ENCODE measurements at places on chromosomes 5 and 9. TPM values are rescaled to one million over a fixed set of nuclear protein-coding genes. Genes with fewer than 3 reads are reported as not detected.

GRCh38 chr9:129204840-129205239 lies 26.8 kb upstream of the IER5L start:
- H3K27me3 ChIP-seq, result no peaks in the 10 kb centered on the region
- no peaks in the 10 kb centered on the region for H3K36me3 ChIP-seq
- no peak for DNase-seq
- H3K4me1 ChIP-seq, result peaks cover 17% of the 10 kb centered on the region
- H3K4me3 ChIP-seq, result no peak overlapping the region

DNA sequence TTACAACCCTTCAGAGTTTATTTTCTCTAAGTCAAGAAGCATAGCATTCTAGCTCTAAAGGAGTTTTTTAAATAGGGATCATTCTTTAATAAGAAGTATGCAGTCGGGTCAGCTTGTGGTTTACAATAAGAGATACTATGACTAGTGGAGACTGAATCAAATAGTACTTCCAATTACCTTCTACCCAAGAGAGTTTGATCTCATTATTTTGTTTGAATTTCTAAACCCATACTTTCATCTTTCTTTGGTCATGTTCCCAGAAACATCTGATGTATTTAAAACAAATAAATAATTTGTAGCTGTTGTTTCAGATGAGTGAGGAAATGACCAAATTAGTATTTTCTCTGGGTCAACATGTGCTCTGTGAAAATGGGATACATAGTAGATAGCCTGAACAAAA lies 160.2 kb upstream of the CDH6 start:
- no peak overlapping the region for H3K4me3 ChIP-seq
- H3K27me3 ChIP-seq, result no peaks in the 10 kb centered on the region
- no peaks in the 10 kb centered on the region for H3K4me1 ChIP-seq
- H3K36me3 ChIP-seq, result no peaks in the 10 kb centered on the region

DNA sequence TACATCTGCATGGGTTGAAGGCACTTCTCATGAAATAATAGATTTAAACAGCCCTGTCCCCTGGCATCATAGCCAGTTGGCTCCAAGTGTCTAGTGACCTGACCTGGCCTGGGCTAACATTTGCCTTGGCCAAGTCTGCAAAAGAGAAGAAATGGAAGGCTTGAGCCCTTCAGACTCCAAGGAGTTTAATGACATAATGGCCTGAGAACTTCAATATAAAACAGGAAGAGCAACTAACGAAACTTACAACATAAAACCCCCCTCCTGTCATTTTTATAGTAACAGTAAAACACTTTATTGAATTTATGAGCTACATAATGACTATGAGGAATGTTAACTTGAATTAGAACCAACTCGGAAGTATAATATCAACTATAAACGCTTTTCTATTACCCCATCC lies 218.8 kb upstream of the TBCA start:
- H3K27me3 ChIP-seq, result no peaks in the 10 kb centered on the region
- H3K4me1 ChIP-seq, result no peaks in the 10 kb centered on the region
- H3K36me3 ChIP-seq, result peaks cover 5% of the 10 kb centered on the region
- no peak overlapping the region for H3K4me3 ChIP-seq

- DNase-seq, result no peak
- no peak overlapping the region for H3K4me3 ChIP-seq
- no peaks in the 10 kb centered on the region for H3K27me3 ChIP-seq
- H3K4me1 ChIP-seq, result no peaks in the 10 kb centered on the region
- H3K36me3 ChIP-seq, result no peaks in the 10 kb centered on the region
These were observed 179.6 kb downstream of the LURAP1L start for GRCh38 chr9:12954441-12954840.

GRCh38 chr5:12661617-12662370 lies 757.5 kb upstream of the CTNND2 start:
- peaks cover 2% of the 10 kb centered on the region for H3K36me3 ChIP-seq
- no peak for DNase-seq
- no peaks in the 10 kb centered on the region for H3K27me3 ChIP-seq
- no peak overlapping the region for H3K4me3 ChIP-seq

DNA sequence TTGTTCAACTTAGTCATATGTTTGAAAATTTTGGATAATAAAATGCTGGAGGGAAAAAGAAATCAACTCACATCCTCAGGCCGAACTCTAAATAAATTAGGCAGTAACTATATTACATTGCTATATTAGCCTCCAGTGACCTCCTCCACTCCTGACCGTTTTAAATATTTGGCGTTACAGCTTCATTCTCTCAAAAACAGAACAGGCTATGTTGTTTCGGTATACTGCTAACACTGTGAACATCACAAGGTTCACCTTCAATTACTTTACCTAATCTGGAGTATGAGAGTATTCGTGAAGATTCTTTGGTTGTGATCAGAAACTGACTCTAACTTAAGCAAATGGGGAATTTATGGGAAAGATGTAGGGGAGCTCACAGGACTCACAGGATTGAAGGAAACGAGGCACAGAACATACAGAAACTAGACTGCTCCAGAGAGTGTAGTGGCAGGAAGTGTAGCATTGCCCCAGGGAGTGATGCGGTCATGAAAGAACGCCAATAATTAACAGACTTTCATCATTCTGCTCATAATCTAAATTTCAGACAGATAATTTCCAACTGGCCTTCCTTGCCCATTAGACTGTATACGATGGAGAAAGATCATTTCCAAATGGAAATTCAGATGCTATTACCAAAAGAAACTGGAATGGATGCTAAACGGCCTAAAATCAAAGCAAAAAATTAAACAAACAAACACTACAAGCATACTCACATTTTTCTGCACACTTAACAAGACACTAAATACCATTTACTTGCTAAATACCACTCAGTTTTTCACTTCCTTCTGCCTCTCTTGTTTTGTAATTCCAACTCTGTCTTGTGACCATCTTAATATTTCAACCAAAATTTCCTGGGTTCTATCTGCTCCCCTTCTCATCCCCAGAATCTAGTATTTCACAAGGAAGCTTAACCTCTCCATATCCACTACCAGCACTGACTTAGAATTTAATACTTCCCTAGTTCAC lies 110.1 kb upstream of the LPAR1 start:
- no peaks in the 10 kb centered on the region for H3K27me3 ChIP-seq
- no peaks in the 10 kb centered on the region for H3K36me3 ChIP-seq
- no peak overlapping the region for H3K27ac ChIP-seq
- H3K4me1 ChIP-seq, result no peaks in the 10 kb centered on the region
- no peak for DNase-seq

DNA sequence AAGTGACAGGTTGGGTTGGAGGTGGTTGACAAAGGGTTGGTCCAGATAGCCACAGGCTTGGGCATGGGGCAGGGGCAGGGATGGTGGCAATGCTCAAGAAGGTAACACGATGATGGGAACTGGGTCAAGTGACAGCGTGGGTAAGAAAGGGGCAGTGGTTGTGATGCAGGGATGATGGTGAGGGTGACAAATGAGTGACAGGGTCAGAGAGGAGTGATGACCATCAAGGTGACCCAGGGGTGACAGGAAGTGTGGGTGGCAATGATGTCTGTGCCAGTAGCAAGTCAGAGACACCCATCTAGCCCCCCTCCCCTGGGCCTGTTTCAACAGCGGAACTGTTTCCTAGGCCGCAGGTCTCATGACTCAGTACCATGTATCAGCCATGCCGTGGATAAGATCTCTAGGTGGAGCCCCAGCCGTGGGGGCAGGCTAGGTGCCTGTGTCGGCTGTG lies 20.5 kb downstream of the AQP3 start:
- peaks cover 4% of the 10 kb centered on the region for H3K4me1 ChIP-seq
- DNase-seq, result no peak
- no peak overlapping the region for H3K4me3 ChIP-seq
- H3K27ac ChIP-seq, result no peak overlapping the region
- peaks cover 2% of the 10 kb centered on the region for H3K27me3 ChIP-seq

GRCh38 chr5:155908543-155908942 lies 418.4 kb upstream of the SGCD start:
- no peak for DNase-seq
- no peaks in the 10 kb centered on the region for H3K36me3 ChIP-seq
- H3K4me1 ChIP-seq, result no peaks in the 10 kb centered on the region
- no peak overlapping the region for H3K4me3 ChIP-seq
- H3K27ac ChIP-seq, result no peak overlapping the region
- H3K27me3 ChIP-seq, result peaks cover 5% of the 10 kb centered on the region

Gene BHMT2
- total RNA-seq, result not detected

Gene SLC25A48
- not detected for total RNA-seq

Gene FNBP1
- 245 TPM for total RNA-seq

All from activated CD4-positive, alpha-beta T cell treated with anti-CD3 and anti-CD28 coated beads, Interleukin-2, amount 10 ng/mL, durations not matched to agents 24 days and 14 days (primary cell).